SJSA1 (cell line): ENCODE measurements at places on chromosomes 3 and 15. TPM values are rescaled to one million over a fixed set of nuclear protein-coding genes. Genes with fewer than 3 reads are reported as not detected.

The GPR87 gene
- 0.29 TPM in 1 of 2 replicates, not detected in the other for total RNA-seq

The PPP1R14D gene
- total RNA-seq, result not detected in 2 replicates

The SI gene
- total RNA-seq, result not detected in 2 replicates

DNA sequence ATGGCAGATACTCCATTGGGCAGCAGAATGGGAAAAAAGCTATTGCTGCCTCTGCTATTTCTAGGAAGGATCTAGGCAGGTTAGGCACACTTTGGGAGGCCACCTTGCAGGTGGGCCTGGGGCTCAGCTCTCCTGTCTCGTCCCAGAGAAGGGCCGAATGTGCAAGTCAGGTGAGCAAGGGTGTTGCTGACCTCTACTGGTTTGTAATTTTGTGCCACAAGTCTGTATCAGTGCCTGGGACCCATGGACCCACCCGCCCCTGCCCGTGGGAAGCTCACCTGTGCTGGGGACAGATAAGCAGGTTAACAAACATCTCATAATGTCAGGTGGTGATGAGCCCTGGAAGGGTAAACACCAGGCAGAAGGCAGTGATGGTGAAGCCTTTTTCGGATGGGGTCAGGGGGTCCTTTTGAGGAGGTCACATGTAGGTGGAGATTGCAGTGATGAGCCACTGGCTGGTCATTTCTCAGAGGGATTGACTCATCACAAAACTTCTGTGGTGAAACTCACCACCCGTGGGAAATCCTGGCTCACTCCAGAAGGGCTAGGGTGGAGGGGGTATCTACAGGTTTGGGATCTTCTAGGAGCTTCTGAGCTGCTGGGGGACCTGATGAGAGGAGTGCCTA is 161.3 kb downstream of the KLF13 start:
- H3K27me3 ChIP-seq, result no peaks in the 10 kb centered on the region
- 0 out of 2 replicates have a peak overlapping the region, but pooled peaks have one; percentile 17 for H3K27ac ChIP-seq
- no peaks in the 10 kb centered on the region for H3K36me3 ChIP-seq
- DNase-seq, result no peak
- peaks cover 19% of the 10 kb centered on the region for H3K4me1 ChIP-seq
- H3K4me3 ChIP-seq, result no peak overlapping the region

The SERINC4 gene
- not detected in 2 replicates for total RNA-seq

The MAGEL2 gene
- not detected in 2 replicates for total RNA-seq

- no peaks in the 10 kb centered on the region for H3K27me3 ChIP-seq
- H3K4me3 ChIP-seq, result no peak overlapping the region
- no peak overlapping the region for H3K27ac ChIP-seq
- H3K36me3 ChIP-seq, result no peaks in the 10 kb centered on the region
- DNase-seq, result no peak
Observed at GRCh38 chr3:112770032-112770626, 76.5 kb downstream of the CD200R1L start.

- no peak overlapping the region for H3K27ac ChIP-seq
- DNase-seq, result no peak
- no peaks in the 10 kb centered on the region for H3K27me3 ChIP-seq
Observed at GRCh38 chr3:53830944-53831343, 15.3 kb downstream of the CHDH start.

DNA sequence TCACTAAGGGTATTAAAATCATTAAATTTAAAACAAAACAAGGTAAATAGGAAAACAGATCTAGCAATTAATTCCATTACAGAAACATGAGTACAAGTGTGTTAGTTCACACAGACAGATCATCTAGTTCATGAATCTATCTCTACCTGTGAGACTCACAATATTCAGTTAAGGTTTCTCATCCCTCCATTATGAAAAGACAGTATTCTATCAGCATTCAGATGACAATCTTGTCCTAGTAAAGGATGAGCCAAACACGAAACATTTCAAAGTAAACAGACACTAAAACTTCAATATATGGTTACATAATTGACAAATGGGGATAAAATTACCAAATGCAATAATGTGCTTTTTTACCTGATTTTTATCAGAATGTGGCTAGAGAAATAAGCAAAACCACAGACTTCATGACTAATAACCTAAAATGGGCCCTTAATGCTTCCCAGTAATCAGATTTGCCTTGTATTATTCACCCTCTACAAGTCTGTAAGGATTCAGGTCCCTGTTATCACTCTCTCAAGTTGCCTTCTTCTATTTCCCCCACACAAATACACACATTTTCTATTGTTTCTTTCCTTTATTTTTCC is 126.8 kb downstream of the DLG1 start:
- no peak for DNase-seq
- H3K27ac ChIP-seq, result no peak overlapping the region
- no peak overlapping the region for H3K4me3 ChIP-seq

DNA sequence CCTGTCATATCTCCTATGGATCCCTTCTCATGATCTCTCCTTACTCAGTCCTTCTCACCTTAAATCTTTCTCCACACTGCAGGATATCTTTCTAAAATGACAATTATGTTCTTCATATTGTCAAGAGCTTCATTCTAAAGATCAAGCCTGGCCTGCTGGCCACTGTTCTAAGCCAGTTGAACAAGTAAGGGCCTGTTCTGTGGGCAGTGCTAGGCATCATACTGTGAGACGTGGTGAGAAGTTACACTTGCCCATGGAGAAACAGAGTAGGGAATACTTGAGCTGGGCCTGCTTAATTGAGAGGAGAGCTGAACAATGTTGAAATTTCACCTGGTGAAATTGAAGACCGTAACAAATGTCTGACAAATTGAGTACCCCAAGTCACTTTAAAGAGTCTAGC is 184.1 kb upstream of the RASGRP1 start:
- H3K27me3 ChIP-seq, result no peaks in the 10 kb centered on the region
- H3K36me3 ChIP-seq, result no peaks in the 10 kb centered on the region
- no peak overlapping the region for H3K27ac ChIP-seq
- DNase-seq, result no peak

The CTDSPL gene
- 27.4 and 42.4 TPM in 2 replicates for total RNA-seq

- H3K27ac ChIP-seq, result no peak overlapping the region
- no peaks in the 10 kb centered on the region for H3K4me1 ChIP-seq
- DNase-seq, result no peak
- no peak overlapping the region for H3K4me3 ChIP-seq
- no peaks in the 10 kb centered on the region for H3K27me3 ChIP-seq
- peaks cover 89% of the 10 kb centered on the region for H3K36me3 ChIP-seq
Observed at GRCh38 chr3:9803494-9803893, 6.6 kb upstream of the TTLL3 start.

DNA sequence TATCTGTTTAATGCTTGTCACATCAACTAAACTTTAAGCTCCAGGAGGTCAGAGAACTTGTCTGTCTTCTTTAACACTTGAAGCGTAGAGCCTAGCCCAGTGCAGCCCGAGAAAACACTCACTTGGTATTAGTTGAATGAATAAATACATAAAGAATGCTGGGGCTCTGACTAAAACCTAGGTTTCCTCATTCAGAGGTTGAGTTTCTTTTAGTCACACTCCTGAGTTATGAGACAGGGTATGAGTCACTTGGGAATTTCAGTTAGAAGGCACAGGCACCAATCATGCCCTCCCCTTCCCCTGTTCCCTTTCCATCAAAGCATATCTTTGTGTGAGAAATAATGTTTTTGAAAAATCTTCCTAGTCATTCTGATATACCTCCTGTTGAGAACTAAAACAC is 589.8 kb upstream of the DPPA4 start:
- peak; percentile 87 for DNase-seq
- no peak overlapping the region for H3K4me3 ChIP-seq
- no peaks in the 10 kb centered on the region for H3K36me3 ChIP-seq
- H3K4me1 ChIP-seq, result peaks cover 32% of the 10 kb centered on the region
- H3K27ac ChIP-seq, result peak overlapping the region; percentile 91

The CDCP1 gene
- 0.18 and 0.56 TPM in 2 replicates for total RNA-seq

DNA sequence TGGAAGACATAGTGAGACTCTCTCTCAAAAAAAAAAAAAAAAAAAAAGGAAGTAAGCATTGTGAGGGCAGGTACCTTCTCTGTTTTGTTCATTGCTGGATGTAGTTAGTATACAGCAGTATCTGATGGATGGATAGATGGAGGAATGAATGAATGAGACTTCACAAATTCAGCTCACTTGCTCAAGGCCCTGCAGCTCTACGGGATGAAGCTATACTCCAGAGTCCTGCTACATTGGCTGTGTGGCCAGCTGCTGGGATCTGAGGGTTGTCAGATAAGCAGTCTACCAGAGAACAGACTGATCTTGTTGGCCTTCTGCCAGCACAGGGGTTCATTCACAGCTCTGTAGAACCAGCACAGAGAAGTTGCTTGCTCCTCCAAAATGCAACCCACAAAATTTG is 35.0 kb downstream of the MLH1 start:
- no peaks in the 10 kb centered on the region for H3K4me1 ChIP-seq
- no peaks in the 10 kb centered on the region for H3K27me3 ChIP-seq
- H3K27ac ChIP-seq, result no peak overlapping the region

DNA sequence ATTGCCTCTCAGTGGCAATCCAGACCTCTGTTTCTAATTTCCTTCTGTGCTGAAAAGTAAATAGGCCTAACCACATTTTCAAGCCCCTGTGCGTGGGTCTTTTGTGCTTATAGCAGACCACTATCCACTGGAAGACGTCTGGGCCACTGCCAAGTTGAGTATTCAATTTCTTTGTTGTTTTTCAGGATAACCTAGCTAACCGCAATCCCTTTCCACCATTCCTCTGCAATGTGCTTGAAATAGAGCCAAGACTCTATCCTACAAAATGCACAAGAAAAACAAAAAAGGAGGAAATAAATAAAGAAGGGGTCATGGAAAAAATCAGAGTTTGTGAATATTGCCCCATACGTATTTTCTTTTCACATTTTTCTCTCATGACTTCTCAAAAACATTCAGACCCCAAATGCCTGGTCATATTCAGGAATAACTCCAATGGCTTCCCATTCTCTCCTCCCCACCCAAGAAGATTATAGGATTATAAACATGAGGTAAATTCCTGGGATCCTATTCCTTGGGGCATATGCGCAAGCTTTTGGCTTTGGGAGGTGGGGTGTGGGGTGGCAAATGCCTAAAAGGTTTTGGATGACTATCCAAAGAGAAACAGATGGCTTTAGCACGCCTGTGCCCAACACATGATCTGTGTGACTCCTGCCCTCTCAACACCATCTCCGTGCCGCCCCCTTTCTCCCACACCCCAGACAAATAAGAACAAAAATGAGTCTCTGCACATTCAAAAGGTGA is 217.9 kb upstream of the THBS1 start:
- no peaks in the 10 kb centered on the region for H3K36me3 ChIP-seq
- DNase-seq, result peak; percentile 99
- no peaks in the 10 kb centered on the region for H3K27me3 ChIP-seq
- H3K4me1 ChIP-seq, result peaks cover 59% of the 10 kb centered on the region

GRCh38 chr15:88579322-88579721 is 32.8 kb upstream of the DET1 start:
- H3K27me3 ChIP-seq, result peaks cover 2% of the 10 kb centered on the region; the same call in 1 of the 2 replicates
- no peak for DNase-seq
- no peaks in the 10 kb centered on the region for H3K4me1 ChIP-seq
- no peak overlapping the region for H3K4me3 ChIP-seq

DNA sequence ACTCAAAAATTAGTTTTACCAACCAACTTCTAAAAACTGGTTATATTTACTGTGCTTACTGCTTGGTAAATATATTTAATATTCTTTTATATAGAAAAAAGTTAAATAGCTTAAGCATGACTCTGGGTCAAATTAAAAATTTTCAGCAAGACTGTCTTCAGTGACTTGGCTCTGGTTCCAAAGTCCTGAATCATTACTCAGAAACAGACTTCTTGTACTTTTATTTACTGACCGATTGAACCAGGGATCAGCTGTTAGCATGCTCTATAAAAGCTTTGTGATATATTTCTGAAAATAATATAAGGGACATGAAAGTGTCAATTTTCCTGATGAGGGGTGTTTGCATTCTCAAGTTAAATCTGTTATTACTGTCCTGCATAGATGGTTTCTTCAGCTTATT is 164.3 kb downstream of the MCTP2 start:
- H3K27me3 ChIP-seq, result no peaks in the 10 kb centered on the region
- DNase-seq, result no peak
- H3K4me1 ChIP-seq, result no peaks in the 10 kb centered on the region
- no peak overlapping the region for H3K27ac ChIP-seq

DNA sequence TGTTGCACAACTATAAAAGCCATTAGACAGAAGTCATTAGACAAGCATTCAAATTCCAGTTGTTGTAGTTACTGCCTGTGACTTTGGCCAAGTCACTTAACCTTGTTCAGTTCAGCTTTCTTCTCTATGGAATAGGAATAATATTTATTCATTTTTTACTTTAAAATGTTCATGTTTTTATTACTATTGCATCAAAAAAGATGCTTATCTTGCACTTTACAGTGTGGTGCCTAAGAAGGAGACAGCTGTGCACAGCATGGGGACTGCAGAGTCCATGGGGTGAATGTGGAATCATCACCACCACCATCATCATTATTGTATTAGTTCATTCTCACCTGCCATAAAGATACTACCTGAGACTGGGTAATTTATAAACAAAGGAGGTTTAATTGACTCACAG is 504.2 kb downstream of the SOX2 start:
- H3K4me1 ChIP-seq, result peaks cover 8% of the 10 kb centered on the region
- H3K4me3 ChIP-seq, result no peak overlapping the region
- no peak overlapping the region for H3K27ac ChIP-seq
- H3K27me3 ChIP-seq, result no peaks in the 10 kb centered on the region

DNA sequence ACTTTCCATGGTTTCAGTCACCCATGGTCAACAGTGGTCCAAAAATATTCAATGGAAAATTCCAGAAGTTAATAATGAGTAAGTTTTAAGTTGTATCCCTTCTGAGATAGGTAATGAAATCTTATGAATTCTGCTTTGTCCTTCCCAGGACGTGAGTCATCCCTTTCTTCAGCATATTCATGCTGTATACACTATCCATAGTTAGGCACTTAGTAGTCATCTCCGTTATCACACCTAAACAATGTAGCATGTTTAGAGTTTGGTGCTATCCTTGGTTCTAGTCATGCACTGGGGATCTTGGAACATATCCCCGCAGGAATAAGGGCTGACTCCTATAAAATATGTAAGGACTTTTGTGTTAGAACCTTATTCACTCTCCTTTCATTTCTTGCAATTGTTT is 153.2 kb downstream of the UNC13C start:
- no peaks in the 10 kb centered on the region for H3K4me1 ChIP-seq
- no peaks in the 10 kb centered on the region for H3K36me3 ChIP-seq
- H3K4me3 ChIP-seq, result no peak overlapping the region
- no peaks in the 10 kb centered on the region for H3K27me3 ChIP-seq
- H3K27ac ChIP-seq, result no peak overlapping the region

DNA sequence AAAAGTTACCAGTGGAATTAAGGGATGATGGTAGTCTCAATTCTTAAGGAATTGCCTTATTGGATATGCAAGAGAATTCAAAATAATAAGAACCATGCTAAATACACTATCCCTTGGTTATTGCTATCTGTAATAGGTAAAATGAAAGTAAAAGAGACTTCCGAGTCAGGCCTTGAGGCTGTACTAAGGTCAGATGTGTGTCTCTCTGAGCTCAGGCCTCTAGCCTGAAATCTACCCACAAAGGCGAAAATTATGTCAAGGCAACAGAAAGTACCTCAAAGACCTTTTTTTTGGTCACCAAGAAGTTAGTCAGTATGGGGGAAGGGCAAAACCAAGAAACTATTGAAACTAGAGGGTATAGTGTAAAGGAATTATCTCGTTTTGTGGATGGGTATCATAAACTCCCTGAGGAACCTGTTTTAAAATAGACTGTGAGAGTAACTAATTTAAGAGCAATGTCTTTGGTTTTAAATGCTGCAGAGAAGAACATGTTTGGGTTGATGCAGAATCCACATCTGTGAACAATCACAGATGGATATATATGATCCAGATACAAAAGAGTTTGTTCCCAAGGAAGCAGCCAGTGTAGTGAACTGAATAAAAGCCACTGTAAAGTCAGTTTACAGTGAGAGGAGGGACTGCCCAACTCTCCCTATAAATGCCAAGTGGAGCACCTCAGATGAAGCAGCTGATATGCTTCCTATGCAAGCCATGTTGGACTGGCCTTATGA is 382.3 kb upstream of the SEMA6D start:
- no peak overlapping the region for H3K4me3 ChIP-seq
- H3K36me3 ChIP-seq, result no peaks in the 10 kb centered on the region
- no peak overlapping the region for H3K27ac ChIP-seq
- DNase-seq, result no peak
- H3K27me3 ChIP-seq, result no peaks in the 10 kb centered on the region
